ENCODE measurements at places on chromosomes 12 and 14. TPM values are rescaled to one million over a fixed set of nuclear protein-coding genes. Genes with fewer than 3 reads are reported as not detected.

Gene PPP4R4
- polyA plus RNA-seq: 0.29 TPM

Gene SLCO1C1
- 0.43 TPM for polyA plus RNA-seq

Gene IFI27L2
- 15.4 TPM for polyA plus RNA-seq

Gene CLEC2A
- polyA plus RNA-seq: not detected

Gene LBHD2
- polyA plus RNA-seq: not detected

Gene NTF3
- polyA plus RNA-seq: 3.2 TPM

Gene HOTAIR
- 7.9 TPM for polyA plus RNA-seq

Gene CFAP251
- polyA plus RNA-seq: 1.0 TPM

Gene BCL11B
- polyA plus RNA-seq: 1.3 TPM

Gene GARIN6
- not detected for polyA plus RNA-seq

Gene FAM90A1
- polyA plus RNA-seq: 1.4 TPM

Gene TPPP2
- polyA plus RNA-seq: 0.61 TPM

Gene BIN2
- polyA plus RNA-seq: 2.5 TPM

Gene USP30
- polyA plus RNA-seq: 13.2 TPM

Gene SPRYD4
- 1.7 TPM for polyA plus RNA-seq

Gene EPS8
- 50.3 TPM for polyA plus RNA-seq

Gene PLEKHH1
- 1.2 TPM for polyA plus RNA-seq

Gene AQP2
- polyA plus RNA-seq: not detected

Gene PZP
- polyA plus RNA-seq: 0.72 TPM

Gene VASH1
- 46.2 TPM for polyA plus RNA-seq

Gene IL26
- not detected for polyA plus RNA-seq

Gene TAPBPL
- 7.3 TPM for polyA plus RNA-seq

Gene SELPLG
- 4.5 TPM for polyA plus RNA-seq

Gene FGF6
- 25.6 TPM for polyA plus RNA-seq

Gene WDR20
- polyA plus RNA-seq: 23.9 TPM

Gene CACNA1C
- 3.6 TPM for polyA plus RNA-seq

Gene SP1
- polyA plus RNA-seq: 40.7 TPM

Gene PARP2
- 37.4 TPM for polyA plus RNA-seq

Gene SLC2A13
- 7.0 TPM for polyA plus RNA-seq

Gene DPY19L2
- 7.8 TPM for polyA plus RNA-seq

Gene KCNC2
- 0.46 TPM for polyA plus RNA-seq

Gene ACSM4
- not detected for polyA plus RNA-seq

Gene SLC8A3
- 6.2 TPM for polyA plus RNA-seq

Gene PDZRN4
- 1.9 TPM for polyA plus RNA-seq

Gene NPFF
- 1.7 TPM for polyA plus RNA-seq

Gene CMKLR1
- 6.2 TPM for polyA plus RNA-seq

Gene TBC1D30
- polyA plus RNA-seq: 1.9 TPM

Gene TMEM119
- 45.0 TPM for polyA plus RNA-seq

Gene LRP1-AS
- 0.58 TPM for polyA plus RNA-seq

Gene SLC10A1
- not detected for polyA plus RNA-seq

Gene OTX2
- not detected for polyA plus RNA-seq

Gene TEX22
- polyA plus RNA-seq: 1.4 TPM

Gene EIF2B1
- 53.3 TPM for polyA plus RNA-seq

Gene CCDC38
- not detected for polyA plus RNA-seq

Gene KRT82
- not detected for polyA plus RNA-seq

Gene DCAF11
- polyA plus RNA-seq: 37.7 TPM

Gene NYNRIN
- 29.0 TPM for polyA plus RNA-seq

Gene ERBB3
- 207 TPM for polyA plus RNA-seq
